Cardiac septum (tissue), 1 donor: ENCODE measurements at places on chromosomes 3 and 15. TPM values are rescaled to one million over a fixed set of nuclear protein-coding genes. Genes with fewer than 3 reads are reported as not detected.

DNA sequence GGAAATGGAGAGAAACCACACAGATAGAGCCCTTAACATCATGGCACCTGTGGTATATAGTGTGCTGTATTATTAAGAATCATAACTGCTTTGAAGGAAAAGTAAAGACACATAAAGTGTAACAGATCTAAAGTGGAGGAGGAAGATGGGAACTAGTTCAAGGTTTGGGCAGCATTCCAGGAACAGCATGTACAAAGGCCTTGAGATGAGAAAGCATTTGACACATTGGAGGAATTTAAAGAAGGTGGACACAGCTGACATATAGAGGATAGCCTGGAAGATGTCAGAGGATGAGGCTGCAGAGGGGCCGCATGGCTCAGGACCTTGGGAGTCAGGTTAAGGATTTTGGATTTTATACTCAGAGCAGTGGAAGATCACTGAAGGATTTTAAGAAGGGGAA lies 39.0 kb downstream of the LRTM1 start:
- DNase-seq, result no peak

Gene CFAP100
- total RNA-seq, result not detected

Gene MEIS2
- 40.3 TPM for total RNA-seq

- no peak for DNase-seq
Measured at GRCh38 chr3:113560831-113561623, 28.7 kb downstream of the SIDT1 start.

GRCh38 chr3:188853856-188854771 lies 317.7 kb upstream of the TPRG1 start:
- DNase-seq, result no peak

Gene GABRA5
- total RNA-seq, result not detected
